ENCODE measurements at places on chromosomes 4 and X. TPM values are rescaled to one million over a fixed set of nuclear protein-coding genes. Genes with fewer than 3 reads are reported as not detected.

- no peaks in the 10 kb centered on the region for H3K36me3 ChIP-seq
- no peak for DNase-seq
- no peaks in the 10 kb centered on the region for H3K4me1 ChIP-seq
These were observed 305.9 kb downstream of the ADGRL3 start for GRCh38 chr4:61505773-61506685.

DNA sequence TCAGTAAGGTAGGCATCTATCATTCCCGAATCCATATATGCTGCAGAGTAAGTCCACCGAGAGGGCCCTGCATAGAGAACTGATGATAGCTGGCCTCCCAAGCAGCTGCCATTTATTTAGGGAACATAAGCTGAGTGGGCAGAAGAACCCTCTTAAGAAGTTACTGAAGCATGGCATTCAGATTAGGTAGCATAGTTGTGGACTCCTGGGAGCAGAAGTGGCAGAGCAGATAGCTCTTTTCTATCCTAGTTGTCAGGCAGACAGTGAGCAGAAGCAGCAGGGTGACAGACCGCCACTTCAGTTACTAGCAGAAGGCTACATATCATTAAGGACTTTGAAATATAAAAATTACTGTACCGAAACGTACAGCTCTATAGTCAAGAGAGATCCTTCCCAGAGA, 454.7 kb downstream of the PPP4R3C start:
- no peaks in the 10 kb centered on the region for H3K36me3 ChIP-seq
- H3K27me3 ChIP-seq: no peaks in the 10 kb centered on the region
- no peak for DNase-seq

GRCh38 chr4:153748378-153748777, 11.4 kb downstream of the RNF175 start:
- H3K4me1 ChIP-seq: peaks cover 5% of the 10 kb centered on the region
- H3K27me3 ChIP-seq: no peaks in the 10 kb centered on the region
- H3K4me3 ChIP-seq: no peak overlapping the region
- no peaks in the 10 kb centered on the region for H3K36me3 ChIP-seq
- DNase-seq: peak; percentile 50

DNA sequence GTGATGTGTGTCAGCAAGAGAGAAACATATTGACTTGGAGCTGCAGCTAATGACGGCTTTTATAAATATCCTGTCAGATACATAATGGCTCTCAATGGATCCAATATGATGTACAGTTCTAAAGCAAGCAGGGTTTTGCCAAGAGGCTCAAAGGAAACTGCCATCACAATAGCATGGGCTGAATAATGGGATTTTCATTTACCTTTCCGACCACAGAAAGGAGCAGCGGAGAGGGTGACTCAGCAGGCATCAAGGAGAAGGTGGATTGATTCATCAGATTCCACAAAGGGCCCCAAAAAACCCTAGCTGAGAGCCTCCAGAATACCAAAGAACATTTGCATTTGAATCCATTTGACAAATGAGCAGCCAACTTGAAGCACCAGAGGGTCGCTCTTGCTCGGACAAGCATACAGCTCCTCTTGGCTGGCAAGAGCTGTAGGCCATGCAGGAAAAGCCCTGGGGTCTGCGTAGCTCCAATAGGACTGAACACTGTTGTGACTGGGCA, 355.7 kb upstream of the NOCT start:
- H3K4me3 ChIP-seq: no peak overlapping the region
- H3K36me3 ChIP-seq: no peaks in the 10 kb centered on the region
- H3K4me1 ChIP-seq: no peaks in the 10 kb centered on the region
- no peak overlapping the region for H3K27ac ChIP-seq
- DNase-seq: no peak

GRCh38 chrX:134172588-134173259, 64.3 kb upstream of the CCDC160 start:
- H3K27ac ChIP-seq: no peak overlapping the region
- no peaks in the 10 kb centered on the region for H3K36me3 ChIP-seq
- peak overlapping the region; percentile 67 for H3K4me3 ChIP-seq
- DNase-seq: no peak

DNA sequence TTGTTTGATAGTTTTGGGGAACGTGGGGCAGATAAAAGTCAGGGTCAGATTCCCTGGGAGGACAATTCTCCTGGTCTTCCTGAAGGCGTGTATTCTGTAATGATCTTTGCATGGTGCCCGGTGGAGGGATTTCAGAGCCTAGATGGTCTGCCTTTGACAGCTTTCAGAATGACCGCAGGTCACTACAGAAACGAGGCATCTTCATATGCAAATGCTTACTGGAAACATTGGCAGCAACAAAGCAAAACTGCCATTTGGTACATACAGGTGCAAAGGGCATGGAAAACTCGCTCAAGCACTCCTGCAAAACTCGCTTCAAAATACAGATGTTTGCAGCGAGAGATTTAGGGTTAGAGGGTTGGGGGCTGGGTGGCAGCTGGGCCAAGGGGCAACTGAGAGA, 8.8 kb downstream of the C4orf50 start:
- no peaks in the 10 kb centered on the region for H3K4me1 ChIP-seq
- peaks cover 59% of the 10 kb centered on the region for H3K27me3 ChIP-seq
- H3K4me3 ChIP-seq: no peak overlapping the region
- DNase-seq: no peak

DNA sequence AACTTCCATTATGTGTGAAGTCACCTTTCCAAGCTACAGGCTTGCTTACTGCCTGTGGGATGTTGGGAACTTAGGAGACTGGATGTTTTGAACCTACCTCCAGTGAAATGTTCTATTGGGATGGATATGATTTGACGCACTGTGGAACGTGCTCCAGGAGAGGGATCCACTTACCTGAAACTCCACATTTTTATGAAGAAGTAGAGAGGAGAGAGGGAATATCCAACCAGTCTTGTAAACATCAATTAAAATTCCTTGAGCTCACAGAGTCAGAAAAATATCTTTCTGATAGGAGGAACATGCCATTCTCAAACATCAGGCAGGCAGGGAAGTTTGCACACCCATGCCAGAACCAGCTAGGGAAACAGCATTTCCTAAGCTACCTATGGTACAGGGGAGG, 91.1 kb upstream of the MAOA start:
- no peak overlapping the region for H3K4me3 ChIP-seq
- no peaks in the 10 kb centered on the region for H3K4me1 ChIP-seq
- DNase-seq: no peak
- no peak overlapping the region for H3K27ac ChIP-seq
- peaks cover 19% of the 10 kb centered on the region for H3K27me3 ChIP-seq

DNA sequence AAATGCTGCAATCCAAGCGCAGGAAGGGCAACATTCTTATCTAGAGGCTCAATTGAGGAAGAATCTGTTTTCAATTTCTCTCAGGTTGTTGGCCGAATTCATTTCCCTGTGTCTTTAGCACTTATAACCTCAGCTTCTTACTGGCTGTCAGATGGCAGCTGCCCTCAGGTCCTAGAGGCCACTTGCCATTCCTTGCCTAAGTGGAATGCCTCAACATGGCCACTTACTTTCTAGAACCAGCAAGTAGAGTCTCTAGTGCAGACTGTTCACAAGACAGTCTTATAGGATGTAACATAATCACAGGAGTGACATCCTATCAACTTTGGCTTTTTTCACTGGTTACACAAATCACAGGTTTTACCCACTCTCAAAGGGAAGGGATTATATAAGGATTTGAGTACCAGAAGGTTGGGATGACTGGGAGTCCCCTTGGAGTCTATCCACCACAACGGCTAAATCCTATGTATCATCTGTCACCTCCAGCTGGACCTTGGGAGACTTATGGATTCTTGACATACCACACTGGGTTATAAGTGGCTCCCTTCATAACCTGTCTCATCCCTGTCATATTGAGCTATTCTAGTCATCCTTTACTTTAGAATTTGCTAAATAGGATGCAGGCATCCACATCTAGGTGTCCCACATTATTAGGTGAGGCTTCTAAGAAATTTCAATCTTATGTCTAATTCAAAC, 297.9 kb upstream of the CTSO start:
- H3K27ac ChIP-seq: no peak overlapping the region
- no peaks in the 10 kb centered on the region for H3K27me3 ChIP-seq
- no peak for DNase-seq
- no peaks in the 10 kb centered on the region for H3K4me1 ChIP-seq
- H3K36me3 ChIP-seq: no peaks in the 10 kb centered on the region
- no peak overlapping the region for H3K4me3 ChIP-seq

- H3K4me3 ChIP-seq: no peak overlapping the region
- DNase-seq: no peak
- H3K36me3 ChIP-seq: no peaks in the 10 kb centered on the region
These were observed 2266.1 kb downstream of the PCDH7 start for GRCh38 chr4:32986236-32986635.

DNA sequence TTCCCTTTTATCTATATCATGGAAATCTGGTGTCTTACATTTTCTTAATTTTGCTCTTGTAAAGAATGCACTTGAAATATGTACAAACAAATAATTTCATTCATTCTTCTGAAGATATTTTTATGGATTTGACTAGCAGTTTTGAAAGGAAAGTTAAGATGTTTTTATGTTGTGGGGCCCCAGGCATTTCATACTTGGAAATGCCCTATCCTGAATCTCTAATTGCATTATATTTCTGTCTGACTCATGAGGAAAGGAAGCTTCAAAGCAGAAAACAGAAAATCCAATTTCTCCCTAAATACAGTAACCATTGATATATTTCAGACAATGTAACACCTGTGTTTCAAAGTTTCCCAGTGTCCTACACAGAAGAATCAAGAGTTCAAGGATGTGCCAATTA, 73.2 kb upstream of the NPNT start:
- DNase-seq: no peak

GRCh38 chr4:87375719-87376291, 15.2 kb downstream of the HSD17B11 start:
- H3K4me1 ChIP-seq: no peaks in the 10 kb centered on the region
- no peak overlapping the region for H3K27ac ChIP-seq
- H3K36me3 ChIP-seq: no peaks in the 10 kb centered on the region
- no peak overlapping the region for H3K4me3 ChIP-seq
- H3K27me3 ChIP-seq: no peaks in the 10 kb centered on the region

- H3K27me3 ChIP-seq: no peaks in the 10 kb centered on the region
- H3K4me3 ChIP-seq: no peak overlapping the region
- H3K27ac ChIP-seq: no peak overlapping the region
- H3K36me3 ChIP-seq: no peaks in the 10 kb centered on the region
- DNase-seq: no peak
These were observed 127.5 kb downstream of the HS3ST1 start for GRCh38 chr4:11301075-11301660.

DNA sequence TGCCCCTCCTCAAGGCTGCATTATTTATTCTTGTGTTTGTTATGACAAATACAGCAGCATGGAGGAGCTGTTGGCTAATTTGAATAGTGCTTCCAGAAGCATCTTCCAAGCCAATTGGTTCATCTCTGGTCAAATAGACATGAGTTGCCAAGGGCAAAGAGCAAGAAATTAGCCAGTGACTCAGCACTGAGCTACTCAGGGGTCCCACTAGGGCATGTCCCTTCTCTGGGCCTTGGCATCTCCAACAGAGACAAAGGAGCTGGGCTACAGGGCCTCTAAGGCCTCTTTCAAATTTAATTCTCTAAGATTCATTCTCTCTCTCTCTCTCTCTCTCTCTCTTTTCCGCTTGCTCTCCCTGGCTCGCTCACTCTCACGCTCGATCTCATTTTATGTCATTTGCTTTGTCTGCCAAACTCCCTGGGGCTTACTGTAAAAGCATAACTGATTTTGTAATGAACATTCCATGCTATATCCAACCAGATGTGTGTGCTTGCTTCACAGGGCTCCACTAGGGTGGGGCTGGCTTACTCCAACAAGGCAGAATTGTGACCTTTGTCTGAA, 86.7 kb upstream of the MAGEA4 start:
- no peaks in the 10 kb centered on the region for H3K36me3 ChIP-seq
- no peak for DNase-seq
- H3K4me3 ChIP-seq: no peak overlapping the region
- H3K27me3 ChIP-seq: no peaks in the 10 kb centered on the region
- H3K27ac ChIP-seq: no peak overlapping the region

DNA sequence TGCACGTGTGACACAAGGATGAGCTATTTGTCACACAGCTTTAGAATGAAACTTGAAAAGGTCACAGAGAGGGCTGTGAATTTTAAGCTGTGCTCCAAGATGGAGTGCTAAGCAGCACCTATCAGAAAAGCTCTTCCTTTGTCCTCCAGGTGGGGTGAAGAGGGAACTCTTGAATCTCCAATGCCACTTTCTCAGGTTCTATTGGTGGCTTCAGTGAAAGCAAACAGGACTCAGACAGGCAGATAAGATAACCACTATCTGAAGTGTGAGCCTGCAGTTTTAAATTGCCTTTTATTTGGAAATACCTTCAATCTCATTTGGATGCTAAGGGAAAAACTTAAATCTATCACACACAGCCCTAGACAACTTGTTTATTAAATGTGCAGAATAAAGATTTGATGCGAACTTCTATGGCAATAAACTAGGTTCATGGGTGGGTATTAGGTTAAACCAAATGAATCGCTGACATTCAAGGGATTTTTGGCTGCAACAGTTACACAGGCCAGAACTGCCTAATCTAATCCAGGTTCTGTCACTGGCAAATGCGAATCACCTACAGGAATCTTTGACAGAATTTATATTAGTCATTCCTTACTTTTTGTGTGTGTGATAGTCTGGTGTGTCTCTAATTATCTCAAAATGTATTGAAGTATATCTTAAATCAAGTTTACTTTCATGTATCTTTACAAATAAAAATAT, 13.6 kb upstream of the PDGFRA start:
- no peak for DNase-seq
- no peaks in the 10 kb centered on the region for H3K36me3 ChIP-seq
- no peaks in the 10 kb centered on the region for H3K4me1 ChIP-seq
- no peak overlapping the region for H3K4me3 ChIP-seq
- no peaks in the 10 kb centered on the region for H3K27me3 ChIP-seq
- no peak overlapping the region for H3K27ac ChIP-seq

- no peak for DNase-seq
- H3K27ac ChIP-seq: no peak overlapping the region
- H3K27me3 ChIP-seq: no peaks in the 10 kb centered on the region
- H3K4me1 ChIP-seq: no peaks in the 10 kb centered on the region
- no peaks in the 10 kb centered on the region for H3K36me3 ChIP-seq
- no peak overlapping the region for H3K4me3 ChIP-seq
These were observed 14.3 kb upstream of the PNPLA4 start for GRCh38 chrX:7941390-7942042.

GRCh38 chrX:112849016-112849415, 8.4 kb upstream of the AMOT start:
- no peak overlapping the region for H3K27ac ChIP-seq
- no peak for DNase-seq
- H3K36me3 ChIP-seq: no peaks in the 10 kb centered on the region

DNA sequence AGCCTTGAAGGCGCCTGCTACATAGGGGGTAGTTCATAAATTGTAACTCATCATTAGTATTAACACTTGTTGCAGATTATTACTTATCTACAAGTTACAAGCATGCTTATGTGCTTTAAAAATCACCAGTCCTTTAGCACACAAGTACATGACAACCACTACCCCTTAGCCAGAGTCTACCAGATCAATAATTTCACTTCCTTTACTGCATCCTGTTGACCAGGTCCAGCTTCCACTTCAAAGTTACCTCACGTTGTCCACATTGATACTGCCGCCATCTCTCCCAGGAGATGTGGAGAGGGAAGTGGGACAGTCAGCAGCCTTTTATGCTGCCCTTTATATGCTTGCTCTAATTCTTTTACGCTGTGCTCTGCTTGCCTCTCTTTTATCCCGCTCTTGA, 231.3 kb upstream of the CXXC4 start:
- H3K36me3 ChIP-seq: no peaks in the 10 kb centered on the region
- H3K27me3 ChIP-seq: no peaks in the 10 kb centered on the region
- H3K4me3 ChIP-seq: no peak overlapping the region
- no peak overlapping the region for H3K27ac ChIP-seq
- no peaks in the 10 kb centered on the region for H3K4me1 ChIP-seq
- no peak for DNase-seq

BTK gene
- 3.9 TPM for total RNA-seq

ARHGAP6 gene
- total RNA-seq: 14.7 TPM

MAGEA12 gene
- total RNA-seq: not detected

CHST7 gene
- 7.5 TPM for total RNA-seq

ZCCHC18 gene
- total RNA-seq: 5.2 TPM

GC gene
- not detected for total RNA-seq
